ENCODE measurements at places on chromosomes 16 and 17. TPM values are rescaled to one million over a fixed set of nuclear protein-coding genes. Genes with fewer than 3 reads are reported as not detected.

Gene KIF1C
- total RNA-seq, result 32.3 TPM

Gene IL34
- not detected for total RNA-seq

Gene PRSS33
- total RNA-seq, result not detected

Gene CLEC10A
- 16.6 TPM for total RNA-seq

Gene NT5C3B
- 45.8 TPM for total RNA-seq

Gene NUP93
- 54.8 TPM for total RNA-seq

Gene OTOA
- total RNA-seq, result 1.5 TPM

Gene SERPINF2
- 8.9 TPM for total RNA-seq

Gene KRTAP17-1
- total RNA-seq, result not detected

Gene ARHGDIG
- not detected for total RNA-seq

Gene SYNGR3
- total RNA-seq, result not detected

Gene NPW
- total RNA-seq, result not detected

Gene QRICH2
- total RNA-seq, result 1.5 TPM

Gene RAD51C
- total RNA-seq, result 19.6 TPM

Gene NEUROD2
- not detected for total RNA-seq

Gene ENPP7
- total RNA-seq, result not detected

Gene CCL13
- total RNA-seq, result 15.0 TPM

Gene CLEC18B
- not detected for total RNA-seq

Gene UTS2R
- total RNA-seq, result not detected

Gene TNFRSF17
- not detected for total RNA-seq

Data from subcutaneous adipose tissue (tissue), 4 donors.